ENCODE measurements at places on chromosomes 5 and 9.
A peak's percentile ranks its signal among the peaks of the same experiment; 100 is the strongest.

GRCh38 chr9:100309992-100310391 lies 42.8 kb downstream of the TEX10 start:
- no peak for DNase-seq

- DNase-seq, result no peak
Measured at GRCh38 chr5:174563899-174564298, 160.5 kb upstream of the MSX2 start.

GRCh38 chr5:20113031-20113715 lies 125.2 kb upstream of the CDH18 start:
- DNase-seq, result peak; percentile 2

GRCh38 chr9:131348631-131349521 lies 45.0 kb upstream of the PRRC2B start:
- peak; percentile 15 for DNase-seq

Data from ELR (cell line).